ENCODE measurements at places on chromosomes 1 and 21.

GRCh38 chr1:96688767-96689166 is 32.8 kb upstream of the PTBP2 start:
- no peak for DNase-seq

GRCh38 chr1:223551610-223552009 is 113.9 kb downstream of the CAPN8 start:
- no peak for DNase-seq

- no peak for DNase-seq
Observed at GRCh38 chr1:227396539-227397353, 78.5 kb upstream of the CDC42BPA start.

GRCh38 chr21:22925032-22925431 is 1926.8 kb downstream of the NCAM2 start:
- DNase-seq, result no peak

DNA sequence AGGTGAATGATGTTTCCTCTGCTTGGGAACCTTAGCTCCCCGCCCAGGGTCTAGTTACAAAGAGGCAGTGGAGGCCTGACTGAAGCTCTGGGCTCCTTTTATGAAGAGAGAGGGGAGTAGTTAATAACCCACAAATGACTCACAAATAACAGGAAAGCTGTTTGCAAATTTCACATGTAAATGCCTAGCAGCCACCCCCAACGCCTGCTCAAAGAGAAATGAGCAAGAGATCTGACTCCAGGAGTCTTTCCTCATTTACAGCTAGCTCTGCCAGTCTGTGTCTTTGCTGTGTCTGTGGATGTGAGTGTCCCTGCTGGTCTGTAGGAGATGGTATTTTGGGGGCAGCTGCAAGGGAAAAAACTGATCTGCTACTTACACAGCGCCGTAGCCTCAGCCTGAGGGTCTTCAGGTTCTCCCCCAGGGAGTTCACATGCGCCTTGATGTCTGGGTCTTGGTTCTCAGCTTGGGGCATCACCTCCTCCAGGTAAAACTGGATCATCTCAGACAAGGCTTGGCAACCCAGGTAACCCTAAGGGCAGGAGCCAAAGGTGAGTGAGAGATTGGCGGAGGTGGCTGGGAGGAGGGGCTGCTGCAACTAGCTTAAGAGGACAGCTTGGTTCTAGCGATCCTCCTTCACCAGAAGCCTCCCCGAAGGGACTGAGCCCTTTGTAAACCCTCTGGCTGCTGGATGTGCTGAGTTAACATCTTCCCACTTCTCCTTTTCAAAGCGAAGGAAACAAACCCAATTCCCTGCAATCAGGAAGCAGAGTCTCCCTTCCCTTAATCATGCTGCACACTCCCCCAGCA is at the start of gene IL19:
Gene IL19 (plus strand): TSS at position 243 of the 807 bp plus-strand sequence. CDS start 65,890 bp downstream, outside the sequence.
- no peak for DNase-seq

GRCh38 chr1:66223681-66224080 is 310.3 kb upstream of the SGIP1 start:
- DNase-seq, result no peak

GRCh38 chr1:156009404-156009803 is 11.3 kb downstream of the SSR2 start:
- no peak for DNase-seq

- no peak for DNase-seq
Observed at GRCh38 chr1:13797397-13797796, 97.4 kb downstream of the PRDM2 start.

GRCh38 chr1:8281843-8282509 is 35.9 kb upstream of the SLC45A1 start:
- DNase-seq, result no peak

- no peak for DNase-seq
Observed at GRCh38 chr1:189939967-189940366, 537.7 kb downstream of the BRINP3 start.

- no peak for DNase-seq
Observed at GRCh38 chr1:238409191-238409850, 518.6 kb upstream of the ZP4 start.

DNA sequence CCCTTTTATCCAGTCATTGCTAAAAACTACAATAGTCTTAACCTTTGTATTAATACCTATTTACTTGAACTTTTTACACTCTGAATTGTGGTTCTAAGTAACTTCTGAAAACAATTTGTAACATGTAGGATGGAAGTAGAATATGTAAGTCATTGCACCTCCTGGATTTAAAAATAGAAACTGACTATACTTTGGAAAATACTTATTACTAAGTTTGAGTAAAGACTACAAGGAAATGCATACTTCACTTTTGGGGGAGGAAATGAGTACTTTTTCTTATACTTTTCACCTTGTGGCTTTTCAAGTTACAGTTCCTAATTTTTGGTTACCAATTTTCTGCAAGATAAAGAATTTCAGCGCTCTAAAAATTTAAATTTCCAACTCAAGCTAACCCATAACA is 8.7 kb downstream of the RGS18 start:
- no peak for DNase-seq

- no peak for DNase-seq
Observed at GRCh38 chr1:182617734-182618351, 13.7 kb upstream of the RGS16 start.

GRCh38 chr1:115877511-115877910 is 36.6 kb upstream of the NHLH2 start:
- no peak for DNase-seq

DNA sequence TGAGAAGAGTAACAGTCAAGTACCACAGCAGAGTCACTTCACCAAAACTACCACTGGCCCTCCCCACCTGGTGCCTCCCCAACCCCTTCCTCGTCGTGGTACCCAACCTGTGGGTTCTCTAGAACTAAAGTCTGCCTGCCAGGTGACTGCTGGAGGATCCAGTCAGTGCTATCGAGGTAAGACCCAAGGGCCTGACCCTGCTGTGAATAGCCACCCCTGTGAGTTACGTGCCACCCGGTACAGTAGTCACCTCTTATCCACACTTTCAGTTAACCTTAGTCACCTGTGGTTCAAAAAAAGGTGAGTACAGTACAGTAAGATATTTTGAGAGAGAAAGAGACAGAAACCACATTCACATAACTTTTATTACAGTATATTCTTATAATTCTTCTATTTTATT is 16.5 kb downstream of the TTF2 start:
- no peak for DNase-seq

DNA sequence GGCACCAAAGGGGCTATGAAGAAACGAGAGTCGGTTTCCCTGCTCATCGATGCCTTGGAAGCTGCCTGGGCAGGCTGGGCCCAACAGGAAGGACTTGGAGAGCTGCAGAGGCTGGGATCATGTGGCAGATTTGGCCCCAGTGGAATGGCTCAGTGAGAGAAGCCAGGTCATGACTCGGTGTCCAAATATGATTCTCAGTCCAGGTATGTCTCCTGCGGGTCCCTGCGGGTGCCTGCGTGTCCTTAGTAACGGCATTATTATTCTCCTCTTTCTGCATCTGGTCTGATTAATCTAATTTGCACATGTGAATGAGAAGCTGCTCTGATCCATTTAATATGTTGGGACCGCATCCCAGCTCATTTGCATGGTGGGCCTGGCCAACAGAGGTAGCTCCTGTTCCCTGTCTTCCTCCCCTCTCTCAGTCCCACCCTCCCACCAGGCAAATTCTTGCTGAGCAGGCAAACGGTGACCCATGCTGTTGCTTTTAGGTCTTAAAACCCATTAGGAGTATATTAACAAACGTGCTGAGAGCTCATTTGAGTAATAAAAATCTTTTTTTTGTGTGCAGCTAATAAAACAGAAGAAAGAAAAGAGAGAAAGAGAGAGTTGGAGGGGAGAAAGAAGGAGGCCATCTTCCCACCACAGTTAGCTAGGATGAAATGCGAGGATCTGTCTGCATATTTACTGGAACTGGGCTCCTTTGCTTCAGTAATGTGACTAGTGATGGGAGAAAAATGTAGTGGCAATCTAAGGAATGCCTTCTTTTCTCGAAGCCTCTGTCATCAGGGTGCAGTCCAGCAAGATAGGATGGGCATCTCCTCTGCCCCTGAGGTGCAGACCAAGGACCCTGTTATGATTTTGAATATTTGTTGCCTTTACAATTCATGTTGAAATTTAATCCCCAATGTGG is 133.5 kb downstream of the HMGB4 start:
- no peak for DNase-seq

DNA sequence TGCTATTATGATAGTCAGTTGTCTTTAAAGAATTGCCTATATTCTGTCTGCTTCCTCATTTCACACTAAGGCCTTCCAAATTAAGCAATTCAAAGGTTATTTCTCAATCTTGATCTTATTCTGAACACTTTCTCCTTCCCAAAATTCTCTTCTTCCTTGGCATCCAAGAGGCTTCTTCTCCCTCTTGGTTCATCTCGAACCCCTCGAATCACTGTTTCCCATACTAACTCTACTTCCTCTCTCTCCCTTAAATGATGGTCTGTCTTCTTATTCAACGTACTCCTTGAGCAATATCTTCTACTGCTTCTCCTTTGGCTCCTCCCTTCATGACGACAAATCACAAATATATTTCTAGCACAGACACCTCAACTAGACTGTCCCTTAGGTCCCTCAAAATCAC is 4.5 kb downstream of the COPA start:
- no peak for DNase-seq

GRCh38 chr21:41600961-41601572 is 93.1 kb upstream of the TMPRSS2 start:
- no peak for DNase-seq

GRCh38 chr21:16418642-16419041 is 688.9 kb downstream of the USP25 start:
- DNase-seq, result no peak

DNA sequence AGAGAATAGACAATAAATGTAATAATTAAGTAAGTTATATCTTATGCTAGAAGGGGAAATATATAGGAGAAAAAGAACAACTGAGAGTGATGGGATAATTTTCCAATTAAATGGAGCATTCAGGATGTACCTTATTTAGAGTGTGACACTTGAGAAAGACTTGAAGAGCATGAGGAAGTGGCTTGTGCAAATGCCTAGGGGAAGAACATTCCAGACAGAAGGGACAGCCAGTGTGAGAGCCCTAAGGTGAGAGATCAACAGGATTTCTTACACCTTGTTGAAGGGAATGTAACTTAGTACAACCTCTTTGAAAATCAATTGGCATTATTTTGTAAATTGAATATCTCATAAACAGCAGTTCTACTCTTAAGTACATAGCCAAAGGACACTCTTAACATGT is 28.8 kb upstream of the TSPAN2 start:
- no peak for DNase-seq

DNA sequence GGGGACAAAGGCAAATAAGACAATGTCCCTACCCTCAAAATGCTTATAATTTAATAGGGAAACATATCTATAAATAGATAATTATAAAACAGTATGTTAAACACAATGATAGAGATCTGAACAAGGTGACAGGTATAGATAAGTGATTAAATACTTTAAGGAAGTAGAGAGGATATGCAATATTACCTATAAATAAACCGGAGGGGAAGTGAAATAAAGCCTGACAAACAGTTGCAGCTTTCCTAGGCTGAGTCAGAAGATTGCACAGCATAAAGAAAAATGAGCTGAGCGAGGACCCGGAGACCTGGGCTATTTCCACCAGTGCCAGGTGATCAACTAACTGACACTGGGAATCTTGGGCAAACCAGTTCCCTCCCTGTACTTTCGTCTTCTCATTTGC is 11.5 kb upstream of the PSRC1 start:
- DNase-seq, result no peak

DNA sequence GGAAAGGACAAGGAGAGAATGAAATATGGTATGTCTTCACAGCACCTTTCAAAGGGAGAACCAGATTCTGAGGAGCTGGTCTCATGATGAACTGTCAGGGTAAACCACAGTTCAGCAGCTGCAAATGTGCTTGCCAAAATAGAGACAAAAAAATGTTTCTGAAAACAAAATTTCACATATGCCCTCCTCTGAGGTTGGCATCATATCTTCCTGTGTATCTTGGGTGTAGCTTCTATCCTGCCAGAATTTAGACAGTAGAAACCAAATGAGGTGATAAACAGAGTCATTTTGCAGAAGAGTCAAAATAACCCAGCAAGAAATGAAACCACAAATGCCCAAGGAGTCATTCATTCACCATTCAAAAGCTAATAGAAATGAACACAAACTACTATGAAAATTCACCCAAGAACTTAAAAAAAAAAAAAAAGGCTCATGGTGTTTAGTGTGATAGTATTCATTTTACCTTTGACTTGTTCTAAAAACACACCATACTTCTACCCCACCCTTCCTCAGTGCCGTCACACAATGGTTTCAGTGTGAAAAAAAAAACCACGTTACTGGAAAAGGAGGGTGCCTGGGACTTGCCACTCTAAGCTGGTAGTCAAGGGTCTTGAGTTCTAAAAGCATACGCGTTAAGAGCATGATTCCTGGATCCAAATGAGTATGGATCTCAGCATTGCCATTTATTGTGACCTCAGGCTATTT is 18.5 kb downstream of the SELL start:
- no peak for DNase-seq

DNA sequence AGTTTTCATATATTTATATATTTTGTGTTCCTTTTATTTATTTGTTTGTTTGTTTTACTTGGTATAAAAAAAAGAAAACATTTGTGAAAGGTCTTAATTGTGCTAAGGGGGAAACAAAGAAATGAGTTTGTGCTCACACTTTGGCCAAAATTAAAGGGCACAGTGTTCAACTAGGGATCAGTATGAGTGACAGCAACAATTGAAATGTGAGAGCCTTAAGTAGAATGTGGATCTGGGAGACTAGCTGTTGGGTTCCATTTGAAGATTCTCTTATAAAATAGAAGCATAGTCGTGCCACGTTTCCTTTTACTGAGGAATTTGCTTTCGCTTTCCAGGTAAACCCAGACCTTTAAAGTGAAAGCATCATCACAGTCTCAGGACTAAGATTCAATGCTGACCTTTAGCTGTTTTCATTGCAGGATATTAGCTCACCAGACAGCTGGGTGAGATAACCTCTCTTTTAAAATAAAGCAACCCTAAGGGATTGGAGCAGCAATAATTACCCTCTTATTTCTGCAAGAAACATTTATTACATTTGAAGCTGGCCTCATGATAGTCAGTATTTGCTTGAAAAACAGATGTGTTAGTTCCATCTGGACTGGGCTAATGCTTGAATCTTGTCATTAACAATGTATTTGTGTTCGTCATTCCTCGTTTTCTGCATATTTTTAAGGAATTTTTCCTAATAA is 37.1 kb upstream of the CD55 start:
- DNase-seq, result no peak

DNA sequence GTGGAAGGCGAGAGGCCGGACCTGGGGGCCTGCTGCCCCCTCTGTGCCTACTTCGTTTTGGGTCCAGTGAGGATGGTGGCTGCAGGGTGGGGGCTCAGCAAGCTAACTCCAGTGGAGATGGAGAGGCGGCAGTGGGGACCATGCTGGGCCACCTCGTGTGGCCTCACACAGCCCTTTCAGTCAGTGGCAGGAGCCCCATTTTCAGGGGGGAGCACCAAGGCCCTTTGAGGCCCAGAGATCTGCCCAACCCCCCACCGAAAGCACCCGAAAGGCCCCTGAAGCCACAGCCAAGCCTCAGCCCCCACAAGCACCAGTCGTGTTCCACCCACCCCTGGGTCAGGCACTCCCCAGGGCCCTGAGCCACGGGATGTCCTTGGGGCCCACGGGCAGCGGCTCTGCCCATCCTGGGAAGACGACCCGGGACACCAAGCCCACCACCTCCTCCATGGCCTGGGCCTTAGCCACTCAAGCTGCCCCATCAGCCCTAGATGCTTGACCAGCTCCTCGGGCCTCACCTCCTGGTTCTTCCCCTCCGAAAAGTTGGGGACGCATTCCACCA is 345 bp downstream of the FTCD start:
- no peak for DNase-seq

- DNase-seq, result no peak
Observed at GRCh38 chr1:71561729-71562128, 480.9 kb upstream of the ZRANB2 start.

- no peak for DNase-seq
Observed at GRCh38 chr1:103513711-103514110, 11.8 kb upstream of the RNPC3 start.

GRCh38 chr21:35204125-35204524 is 155.0 kb upstream of the RUNX1 start:
- no peak for DNase-seq

Measured in activated CD4-positive, CD25-positive, alpha-beta regulatory T cell treated with anti-CD3 and anti-CD28 coated beads, Interleukin-2, amount 50 U/mL, for 16 hours (primary cell).